CD8-positive, alpha-beta T cell (primary cell): ENCODE measurements at places on chromosomes 2 and 18. TPM values are rescaled to one million over a fixed set of nuclear protein-coding genes. Genes with fewer than 3 reads are reported as not detected.

Gene GDF7
- total RNA-seq: not detected

Gene CD207
- not detected for total RNA-seq

Gene PDCD1
- total RNA-seq: 8.0 TPM

Gene CTLA4
- 10.2 TPM for total RNA-seq

Gene SLC14A1
- total RNA-seq: 3.0 TPM

Gene SERPINB11
- not detected for total RNA-seq

Gene KCNF1
- not detected for total RNA-seq

Gene DYNAP
- total RNA-seq: not detected

Gene CPO
- total RNA-seq: not detected

Gene TBR1
- total RNA-seq: 0.06 TPM

Gene BUB1
- total RNA-seq: 2.4 TPM
